ENCODE measurements at places on chromosomes 1 and 21.

GRCh38 chr21:33968080-33968994 lies 52.7 kb upstream of the ATP5PO start:
- no peak for DNase-seq

GRCh38 chr1:43035821-43036741 lies 77.4 kb upstream of the SLC2A1 start:
- DNase-seq = no peak

DNA sequence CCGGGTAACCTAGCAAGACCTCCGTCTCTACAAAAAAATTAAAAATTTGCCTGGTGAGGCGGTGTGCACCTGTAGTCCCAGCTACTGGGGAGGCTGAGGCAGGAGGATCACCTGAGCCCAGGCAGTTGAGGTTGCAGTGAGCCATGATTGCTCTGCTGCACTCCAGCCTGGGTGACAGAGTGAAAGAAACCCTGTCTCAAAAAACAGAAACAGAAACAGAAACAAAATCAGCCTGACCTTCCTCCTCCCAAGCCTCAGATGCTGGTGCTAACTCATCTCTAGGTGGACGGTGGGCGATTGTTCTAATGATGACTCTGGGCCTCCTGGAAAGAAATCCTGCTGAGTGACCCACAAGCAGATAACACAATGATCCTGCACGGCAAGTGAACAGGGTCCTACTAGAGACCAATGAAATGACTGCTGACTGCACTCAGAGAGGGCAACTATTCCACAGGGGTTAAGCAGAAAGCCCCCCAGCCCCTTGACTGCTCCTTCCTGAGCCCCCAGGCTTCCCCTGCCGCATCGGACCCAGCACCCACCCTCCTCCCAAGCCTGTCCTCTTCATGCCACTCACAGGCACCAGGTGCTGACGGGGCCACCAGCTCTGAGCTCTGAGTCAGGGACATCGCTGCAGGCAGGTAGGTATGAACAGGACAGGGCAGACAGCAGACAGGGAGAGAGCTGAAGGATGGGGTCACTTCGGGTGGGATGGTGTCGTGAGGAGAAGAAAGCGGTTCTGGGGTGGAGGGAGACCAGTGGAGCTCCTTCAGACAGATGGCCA lies 27.8 kb upstream of the LRRC38 start:
- no peak for DNase-seq

DNA sequence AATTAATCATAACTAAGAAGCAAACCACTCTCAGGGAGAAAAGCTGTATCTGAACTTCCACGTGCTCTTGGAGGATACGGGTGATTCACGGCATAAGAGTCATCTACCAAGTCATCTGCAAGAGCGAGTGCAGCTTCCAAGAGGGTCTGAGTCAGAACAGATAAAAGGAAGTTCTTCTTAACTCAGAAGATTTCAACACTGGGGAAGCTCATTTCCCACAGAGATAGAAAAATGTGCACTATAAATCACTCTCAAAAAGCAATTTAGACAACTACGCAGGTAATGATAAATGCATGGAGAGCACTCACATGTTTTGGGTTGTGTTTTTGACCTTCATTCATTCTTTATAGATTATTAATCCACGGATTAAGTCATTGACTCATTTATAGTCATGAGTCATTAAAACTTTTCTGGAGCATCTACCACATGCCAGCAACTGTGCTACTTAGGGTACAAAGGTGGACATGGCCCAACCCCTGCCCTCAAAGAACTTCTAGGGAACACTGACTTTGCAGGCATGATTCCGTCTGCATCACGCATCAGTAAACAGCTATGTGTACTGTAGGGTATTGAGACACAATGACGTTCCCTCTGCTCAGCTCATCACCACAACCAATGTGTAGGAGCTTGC lies 20.8 kb downstream of the KCNJ15 start:
- no peak for DNase-seq

GRCh38 chr1:162605225-162605927 lies 26.9 kb upstream of the DDR2 start:
- no peak for DNase-seq

GRCh38 chr1:52225174-52225573 lies 83.3 kb downstream of the ZFYVE9 start:
- DNase-seq = no peak

DNA sequence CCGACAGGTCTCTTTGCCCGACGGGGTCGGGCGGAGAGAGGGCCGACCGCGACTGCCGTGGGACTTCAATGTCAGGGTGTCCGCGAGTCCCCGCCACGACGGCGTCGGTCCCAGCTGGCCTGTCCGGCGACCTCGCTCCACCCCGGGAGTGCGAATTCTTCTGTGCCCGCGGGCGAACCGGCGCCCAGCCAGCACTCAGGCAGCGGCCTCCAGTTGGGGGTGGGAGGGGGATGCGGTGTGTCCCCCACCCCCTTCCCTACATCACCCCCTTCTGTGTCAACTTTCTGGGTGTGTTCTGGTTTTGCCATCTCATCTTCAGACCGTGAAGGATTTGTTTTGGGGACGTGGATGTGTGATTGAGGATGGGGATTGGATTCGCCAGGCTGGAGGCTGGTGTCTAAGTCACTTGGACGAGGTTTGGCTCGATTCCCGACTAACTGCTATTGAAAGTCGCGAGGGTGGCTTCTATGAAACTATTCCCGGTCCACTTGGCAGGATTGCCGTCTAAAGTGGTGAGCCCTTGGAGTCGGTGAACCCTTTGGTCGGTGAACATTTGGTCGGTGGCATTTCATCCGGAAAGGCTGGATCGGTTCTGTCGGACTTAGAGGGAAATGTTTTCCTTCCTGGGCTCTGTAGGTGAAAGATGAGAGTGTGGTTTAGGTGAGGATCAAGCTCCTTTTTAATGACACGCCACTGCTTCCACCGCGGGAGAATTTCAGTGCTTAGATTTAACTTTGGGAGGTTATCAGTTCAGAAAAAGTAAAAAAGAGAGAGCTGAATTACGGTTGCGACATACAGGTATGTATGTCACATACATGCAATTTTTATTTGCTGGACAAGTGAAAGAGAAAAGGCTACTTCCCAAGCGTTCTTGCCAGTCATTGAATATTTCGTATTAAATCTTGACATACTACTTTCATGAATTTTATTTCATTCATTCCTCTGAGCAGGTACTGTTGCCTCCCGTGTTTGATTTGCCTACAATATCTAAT lies 771 bp downstream of the ABCD3 start:
- no peak for DNase-seq

- DNase-seq = no peak
Measured at GRCh38 chr1:184399192-184399847, 12.5 kb downstream of the C1orf21 start.

- DNase-seq = no peak
Measured at GRCh38 chr1:116572771-116573430, 2.1 kb upstream of the CD58 start.

DNA sequence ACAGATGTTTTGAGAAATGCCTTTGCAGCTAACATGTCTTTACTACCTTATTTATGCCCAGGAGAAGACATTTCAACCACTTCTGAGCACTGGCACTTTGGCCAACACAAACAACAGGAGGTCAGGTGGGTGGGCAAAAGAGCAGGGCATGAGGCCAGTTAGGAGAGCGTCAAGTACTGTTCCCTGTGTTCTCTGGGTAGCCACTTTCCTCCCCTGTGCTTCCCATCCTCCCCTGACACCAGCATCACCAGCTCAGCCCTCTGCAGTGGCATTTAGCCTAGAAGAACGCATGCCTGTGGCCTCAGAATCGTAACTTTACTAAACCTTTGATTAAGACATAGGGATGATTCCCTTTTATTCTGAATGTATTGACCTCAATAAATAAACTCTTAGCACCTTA lies 18.3 kb downstream of the BTG2 start:
- no peak for DNase-seq

GRCh38 chr1:47554901-47555300 lies 117.1 kb downstream of the FOXD2 start:
- no peak for DNase-seq

- DNase-seq = no peak
Measured at GRCh38 chr1:85070972-85071492, 22.7 kb upstream of the MCOLN3 start.

- DNase-seq = no peak
Measured at GRCh38 chr21:39503123-39503762, 51.5 kb downstream of the SH3BGR start.

GRCh38 chr1:24545662-24546061 lies 10.2 kb upstream of the NCMAP start:
- DNase-seq = no peak

DNA sequence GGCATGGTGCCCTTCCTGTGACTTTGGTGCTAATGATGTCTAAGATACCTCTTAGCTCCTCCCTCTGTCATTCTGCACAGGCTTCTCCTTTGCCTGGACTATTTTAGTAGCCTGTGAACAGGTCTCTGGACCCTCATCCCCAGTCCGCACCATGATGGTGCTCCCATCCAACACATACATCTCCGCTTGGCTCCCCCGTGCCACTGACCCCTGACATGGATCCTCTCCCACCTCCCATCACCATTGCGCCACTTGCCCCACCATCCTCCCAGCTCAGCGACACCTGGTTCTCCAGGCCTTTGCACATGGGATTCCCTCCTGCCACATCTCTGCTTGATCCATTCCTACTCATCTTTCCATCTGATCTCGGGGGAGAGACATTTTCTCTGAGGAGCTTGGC lies 33.9 kb downstream of the RUNX3 start:
- DNase-seq = no peak

Data from activated naive CD8-positive, alpha-beta T cell treated with anti-CD3 and anti-CD28 coated beads, Interleukin-2, amount 50 U/mL, for 16 hours (primary cell).